ENCODE measurements at places on chromosomes 3 and 15.

DNA sequence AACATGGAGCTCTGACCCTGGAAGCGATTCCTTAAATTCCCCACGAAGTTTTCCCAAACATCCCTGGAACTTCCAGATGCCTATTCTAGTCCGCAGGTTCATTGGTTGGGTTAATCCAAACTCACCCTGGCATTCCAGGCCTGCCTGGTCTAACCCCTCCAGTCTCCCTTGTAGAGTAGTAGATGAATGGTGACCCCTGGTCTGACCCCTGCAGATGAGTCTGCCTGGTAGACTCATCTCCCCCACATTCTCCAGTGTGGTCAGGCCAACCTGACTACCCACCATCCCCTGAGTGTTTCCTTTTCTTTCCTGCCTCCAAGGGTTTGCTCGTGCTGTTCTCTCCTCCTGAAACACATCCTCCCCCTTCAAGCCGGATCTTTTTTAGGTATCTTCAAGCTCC, 10.8 kb upstream of the HRH1 start:
- no peak for DNase-seq

DNA sequence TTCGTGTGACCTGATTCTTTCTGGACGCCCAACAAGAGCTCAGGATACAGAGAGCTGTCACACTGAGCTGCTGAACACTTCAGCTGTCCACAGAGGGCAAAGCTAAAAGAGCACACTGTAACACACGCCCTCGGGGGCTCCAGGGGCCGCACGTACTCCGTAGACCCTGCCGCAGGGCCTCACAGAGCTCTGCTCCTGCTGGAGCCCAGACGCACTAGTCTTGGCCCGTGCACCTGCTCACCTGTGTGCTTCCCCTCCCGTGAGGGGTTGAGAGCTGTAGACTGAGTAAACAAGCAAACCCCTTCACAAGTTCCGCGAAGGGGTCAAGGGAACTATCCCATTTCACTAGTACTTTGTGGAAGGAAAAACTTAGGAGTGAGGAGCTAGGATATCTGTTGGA, 30.7 kb upstream of the TUSC7 start:
- DNase-seq = no peak

GRCh38 chr3:12590096-12590495, 33.2 kb downstream of the MKRN2 start:
- DNase-seq = no peak

DNA sequence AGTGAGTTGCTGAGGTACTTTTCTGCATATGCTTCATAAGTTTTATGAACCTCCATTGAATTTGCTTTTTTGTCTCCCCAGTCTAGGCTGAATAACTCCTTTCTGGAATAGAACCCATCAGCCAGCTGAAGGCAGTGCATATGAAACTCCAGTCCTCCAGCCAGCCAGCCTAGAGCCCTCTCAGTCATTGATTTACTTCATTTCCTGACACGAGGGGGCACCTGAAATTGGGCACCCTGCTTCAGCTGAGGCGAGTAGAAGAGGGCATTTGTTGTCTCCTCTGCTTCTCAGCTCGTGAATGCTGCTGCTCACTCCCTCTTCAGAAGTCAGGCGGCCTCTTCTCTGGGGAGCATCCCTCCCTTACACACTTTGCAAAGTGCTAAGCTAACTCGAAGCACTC, 32.5 kb downstream of the CHST2 start:
- DNase-seq = no peak
